CD4-positive, CD25-positive, alpha-beta regulatory T cell (primary cell): ENCODE measurements at places on chromosomes 1 and 21.
A peak's percentile ranks its signal among the peaks of the same experiment; 100 is the strongest.

DNA sequence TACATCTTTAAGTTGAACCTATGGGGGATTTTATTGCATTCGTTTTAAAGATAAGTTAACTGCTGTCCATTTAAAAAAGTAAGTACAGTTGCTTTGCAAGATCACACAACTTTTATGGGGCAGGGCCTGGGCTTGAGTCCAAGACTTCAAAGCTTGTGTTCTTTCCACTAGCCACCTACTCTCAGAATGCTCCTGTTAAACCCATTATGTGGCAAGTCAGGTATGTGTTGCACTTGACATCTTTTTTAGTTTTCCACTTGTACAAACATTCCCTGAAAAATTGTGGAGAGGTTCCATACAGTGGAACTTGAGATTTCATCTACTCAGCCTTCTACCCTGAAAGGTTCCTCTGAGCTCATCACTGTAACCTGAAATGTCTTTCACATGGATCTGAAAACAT lies 235.5 kb upstream of the SGIP1 start:
- DNase-seq: no peak
- H3K27me3 ChIP-seq: no peaks in the 10 kb centered on the region
- H3K27ac ChIP-seq: no peak overlapping the region
- peaks cover 27% of the 10 kb centered on the region for H3K4me1 ChIP-seq
- H3K36me3 ChIP-seq: no peaks in the 10 kb centered on the region
- H3K4me3 ChIP-seq: no peak overlapping the region

DNA sequence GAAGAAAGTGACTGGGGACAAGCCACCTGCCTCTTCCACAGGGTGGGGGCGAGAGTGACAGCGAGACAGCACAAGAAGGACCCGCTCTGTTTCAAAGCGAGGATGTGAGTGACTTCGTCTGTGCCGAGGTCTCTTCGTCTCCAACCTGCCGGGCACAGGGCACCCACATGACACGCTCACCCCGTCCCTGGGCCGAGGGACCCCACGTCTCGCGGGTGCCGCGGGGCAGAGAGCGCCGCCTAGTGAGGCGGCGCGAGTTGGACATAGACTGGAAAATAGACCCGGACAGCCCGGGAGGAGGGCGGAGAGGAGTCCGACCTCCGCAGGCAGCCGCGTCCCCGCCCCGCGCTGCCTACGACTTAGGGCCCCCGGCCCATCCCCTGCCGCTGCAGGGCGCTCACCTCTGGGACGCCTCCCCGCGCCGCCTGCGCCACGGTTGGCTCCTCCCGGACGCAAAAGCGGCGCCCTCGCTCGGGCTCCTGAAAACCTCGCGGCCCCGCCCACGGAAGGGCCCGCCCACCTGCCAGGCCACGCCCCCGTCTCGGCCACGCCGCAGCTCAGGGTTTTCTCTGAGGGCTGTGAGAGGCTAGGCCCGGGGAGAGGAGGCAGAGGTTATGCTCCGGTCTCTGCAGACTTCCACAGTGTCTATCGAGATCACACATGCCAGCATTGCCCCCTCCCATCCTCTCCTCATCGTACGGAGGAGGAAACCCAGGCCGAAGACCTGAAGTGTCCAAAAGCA lies at the start of gene TLR5:
Gene TLR5, minus strand, starts transcription at position 454 of the 742 bp plus-strand sequence. CDS start 30,217 bp downstream, outside the sequence.
- H3K4me1 ChIP-seq: peaks cover 25% of the 10 kb centered on the region
- no peaks in the 10 kb centered on the region for H3K27me3 ChIP-seq
- DNase-seq: peak; percentile 80
- peak within 1 kb of the TSS; percentile 73 for H3K27ac ChIP-seq

- peaks cover 20% of the 10 kb centered on the region for H3K4me1 ChIP-seq
- no peak overlapping the region for H3K27ac ChIP-seq
- peaks cover 3% of the 10 kb centered on the region for H3K27me3 ChIP-seq
- no peaks in the 10 kb centered on the region for H3K36me3 ChIP-seq
- no peak for DNase-seq
- H3K4me3 ChIP-seq: no peak overlapping the region
Observed at GRCh38 chr1:22450351-22451021, 1.2 kb upstream of the ZBTB40 start.

- H3K4me3 ChIP-seq: no peak overlapping the region
- H3K4me1 ChIP-seq: no peaks in the 10 kb centered on the region
- H3K36me3 ChIP-seq: no peaks in the 10 kb centered on the region
- H3K27ac ChIP-seq: no peak overlapping the region
- no peak for DNase-seq
Observed at GRCh38 chr1:58611861-58612385, 34.9 kb upstream of the TACSTD2 start.

DNA sequence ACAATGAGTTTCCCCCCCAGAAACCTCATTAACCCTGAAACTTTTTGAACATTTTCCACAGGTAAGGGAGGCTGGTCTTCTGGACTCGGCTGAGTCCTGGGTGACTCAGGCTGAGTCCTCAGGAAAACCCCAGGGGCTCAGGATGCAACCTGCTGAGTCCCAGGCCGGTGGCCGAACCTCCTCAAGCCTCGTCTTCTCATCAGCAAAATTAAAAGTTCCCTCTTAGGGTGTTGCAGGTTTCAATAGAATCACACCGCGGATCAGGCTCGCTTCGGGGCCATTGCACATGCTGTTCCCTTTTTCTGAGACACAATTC lies 35.0 kb upstream of the GRHL3 start:
- H3K4me1 ChIP-seq: no peaks in the 10 kb centered on the region
- H3K4me3 ChIP-seq: no peak overlapping the region
- no peaks in the 10 kb centered on the region for H3K27me3 ChIP-seq
- DNase-seq: no peak
- no peak overlapping the region for H3K27ac ChIP-seq

- H3K27me3 ChIP-seq: no peaks in the 10 kb centered on the region
- no peak for DNase-seq
- peaks cover 15% of the 10 kb centered on the region for H3K4me1 ChIP-seq
Observed at GRCh38 chr1:229342656-229343569, at the start of gene CCSAP. Gene CCSAP, minus strand, starts transcription at chr1:229343047. Its CDS starts 582 bp downstream, at chr1:229342465.

- DNase-seq: no peak
- no peak overlapping the region for H3K27ac ChIP-seq
- no peaks in the 10 kb centered on the region for H3K27me3 ChIP-seq
- no peak overlapping the region for H3K4me3 ChIP-seq
- H3K4me1 ChIP-seq: no peaks in the 10 kb centered on the region
Observed at GRCh38 chr1:168320149-168320548, 39.5 kb downstream of the TBX19 start.

DNA sequence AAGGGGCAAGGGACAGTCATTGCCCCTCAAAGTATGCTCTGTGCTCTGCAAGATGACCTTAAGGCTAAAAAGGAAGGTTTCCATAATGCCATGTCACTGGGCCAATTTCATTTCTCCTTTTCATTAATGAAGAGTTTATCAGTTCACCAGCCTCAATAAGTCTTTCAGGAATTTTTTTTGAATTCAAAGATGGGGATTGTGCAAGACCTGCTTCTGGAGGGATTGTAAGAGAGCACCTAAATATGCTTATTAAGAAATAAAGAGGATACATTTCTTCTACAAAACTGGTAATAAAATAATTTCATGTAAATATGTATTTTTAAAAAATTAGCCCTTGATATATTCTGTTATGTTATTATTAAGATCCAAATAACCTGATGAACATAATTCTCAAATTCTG lies 86.8 kb upstream of the RGS4 start:
- H3K4me3 ChIP-seq: no peak overlapping the region
- no peak overlapping the region for H3K27ac ChIP-seq
- H3K4me1 ChIP-seq: no peaks in the 10 kb centered on the region
- DNase-seq: no peak
- peaks cover 2% of the 10 kb centered on the region for H3K27me3 ChIP-seq

GRCh38 chr1:1074631-1075147 lies 583 bp upstream of the RNF223 start:
- H3K36me3 ChIP-seq: no peaks in the 10 kb centered on the region
- no peak overlapping the region for H3K4me3 ChIP-seq
- H3K27ac ChIP-seq: no peak overlapping the region
- peaks cover 10% of the 10 kb centered on the region for H3K4me1 ChIP-seq
- no peaks in the 10 kb centered on the region for H3K27me3 ChIP-seq
- DNase-seq: no peak

GRCh38 chr1:208222376-208223126 lies 21.6 kb downstream of the PLXNA2 start:
- no peak overlapping the region for H3K27ac ChIP-seq
- no peaks in the 10 kb centered on the region for H3K4me1 ChIP-seq
- H3K4me3 ChIP-seq: no peak overlapping the region
- no peak for DNase-seq
- H3K36me3 ChIP-seq: no peaks in the 10 kb centered on the region

GRCh38 chr1:221334062-221334461 lies 407.8 kb downstream of the DUSP10 start:
- no peaks in the 10 kb centered on the region for H3K4me1 ChIP-seq
- H3K27ac ChIP-seq: no peak overlapping the region
- no peaks in the 10 kb centered on the region for H3K27me3 ChIP-seq
- no peaks in the 10 kb centered on the region for H3K36me3 ChIP-seq
- DNase-seq: no peak

DNA sequence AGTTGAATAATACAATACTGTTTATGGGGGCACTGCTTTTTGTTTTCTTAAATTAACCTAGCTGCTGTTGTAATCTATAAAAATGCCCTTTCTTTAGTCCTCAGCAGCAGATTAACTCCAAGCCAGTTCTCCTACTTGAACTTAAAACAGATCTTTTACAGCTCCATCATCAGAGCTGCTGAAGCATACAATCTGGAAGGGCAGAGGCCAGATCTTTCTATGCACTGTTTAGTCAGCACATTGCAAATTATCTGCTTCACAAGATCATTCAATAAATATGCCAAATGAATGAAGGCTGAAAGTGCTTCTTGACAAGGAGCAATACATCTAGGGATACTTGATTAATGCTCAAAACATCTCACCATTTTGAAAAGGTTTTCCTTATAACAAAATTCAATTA lies 115.8 kb downstream of the PLPPR5 start:
- DNase-seq: no peak
- H3K27me3 ChIP-seq: no peaks in the 10 kb centered on the region
- no peak overlapping the region for H3K27ac ChIP-seq
- H3K36me3 ChIP-seq: no peaks in the 10 kb centered on the region

- H3K27me3 ChIP-seq: peaks cover 6% of the 10 kb centered on the region
- H3K36me3 ChIP-seq: no peaks in the 10 kb centered on the region
- no peaks in the 10 kb centered on the region for H3K4me1 ChIP-seq
- no peak overlapping the region for H3K4me3 ChIP-seq
Observed at GRCh38 chr1:199264283-199264682, 625.4 kb downstream of the PTPRC start.

DNA sequence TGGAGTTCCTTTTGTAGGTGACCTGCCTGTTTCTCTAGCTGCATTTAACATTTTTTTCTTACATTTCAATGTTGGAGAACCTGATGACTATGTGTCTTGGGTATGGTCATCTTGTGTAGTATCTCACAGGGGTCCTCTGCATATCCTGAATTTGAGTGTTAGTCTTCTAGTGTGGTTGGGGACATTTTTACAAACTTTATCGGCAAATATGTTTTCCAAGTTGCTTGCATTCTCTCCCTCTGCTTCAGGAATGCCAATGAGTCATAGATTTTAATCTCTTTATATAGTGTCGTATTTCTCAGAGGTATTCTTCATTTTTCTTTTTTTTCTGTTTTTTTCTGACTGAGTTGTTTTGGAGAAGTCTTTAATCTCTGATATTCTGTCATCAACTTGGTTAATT lies 684.0 kb downstream of the NCAM2 start:
- H3K36me3 ChIP-seq: no peaks in the 10 kb centered on the region
- H3K4me1 ChIP-seq: no peaks in the 10 kb centered on the region

DNA sequence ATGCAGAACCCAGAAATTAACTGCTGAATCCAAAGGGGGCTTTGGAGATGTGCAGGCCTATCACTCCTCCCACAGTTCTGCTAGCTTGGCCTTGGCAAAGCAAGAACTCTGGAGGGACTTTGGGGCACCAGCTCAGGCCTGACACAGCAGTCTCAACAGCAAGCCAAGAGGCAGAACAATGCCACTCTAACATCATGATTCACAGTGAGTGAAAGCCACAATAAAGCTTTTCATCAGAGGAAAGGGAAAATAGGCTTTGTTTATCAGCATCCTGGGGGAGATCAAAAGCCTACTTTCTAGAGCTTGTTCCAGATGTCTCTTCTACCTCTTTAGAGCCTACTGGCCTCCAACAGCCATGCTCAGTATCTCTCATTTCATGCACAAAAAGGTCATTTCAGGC lies 283.4 kb downstream of the KCNH1 start:
- no peak overlapping the region for H3K4me3 ChIP-seq
- no peaks in the 10 kb centered on the region for H3K4me1 ChIP-seq
- no peak overlapping the region for H3K27ac ChIP-seq
- H3K36me3 ChIP-seq: no peaks in the 10 kb centered on the region

DNA sequence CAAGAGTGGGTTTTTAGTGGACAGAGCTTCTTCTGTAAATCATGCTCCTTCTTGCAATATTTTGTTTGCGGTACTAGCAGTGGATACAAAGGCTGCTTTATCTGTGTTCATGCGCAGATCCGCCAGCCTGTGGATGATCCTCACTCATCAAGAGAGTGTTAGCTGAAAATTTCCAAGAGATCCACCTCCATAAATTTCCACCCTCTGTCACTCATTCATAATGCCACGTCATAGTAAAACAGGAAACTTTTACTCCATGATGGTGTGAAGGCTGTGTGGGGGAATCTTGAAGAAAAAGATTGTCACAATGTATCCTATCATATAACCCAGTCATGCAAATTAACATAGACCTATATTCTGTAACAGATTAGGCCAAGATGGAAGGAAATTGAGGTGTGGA lies 4.4 kb upstream of the MAPKAPK2 start:
- H3K4me3 ChIP-seq: no peak overlapping the region
- no peak for DNase-seq
- no peaks in the 10 kb centered on the region for H3K27me3 ChIP-seq
- H3K4me1 ChIP-seq: peaks cover 13% of the 10 kb centered on the region
- H3K27ac ChIP-seq: no peak overlapping the region

DNA sequence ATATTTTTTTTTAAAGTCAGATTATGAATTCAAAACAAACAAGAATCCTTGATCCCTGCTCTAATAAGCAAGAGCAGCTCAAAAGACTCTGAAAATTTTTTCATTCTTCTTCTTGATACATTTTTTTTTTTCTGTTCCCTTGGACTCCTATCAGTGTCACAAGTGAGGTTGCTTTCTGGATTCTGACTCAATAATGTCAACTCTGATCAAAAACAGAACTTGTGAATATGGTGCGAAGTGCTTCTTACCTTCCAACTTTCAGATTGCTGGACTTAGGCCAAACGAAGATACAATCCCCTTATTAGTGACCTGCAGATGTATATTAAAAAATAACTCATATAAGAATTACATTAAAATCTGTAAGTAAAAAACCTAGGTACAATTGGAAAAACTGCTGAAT lies 136.1 kb downstream of the GPATCH2 start:
- H3K4me1 ChIP-seq: no peaks in the 10 kb centered on the region
- no peak for DNase-seq
- no peaks in the 10 kb centered on the region for H3K27me3 ChIP-seq

DNA sequence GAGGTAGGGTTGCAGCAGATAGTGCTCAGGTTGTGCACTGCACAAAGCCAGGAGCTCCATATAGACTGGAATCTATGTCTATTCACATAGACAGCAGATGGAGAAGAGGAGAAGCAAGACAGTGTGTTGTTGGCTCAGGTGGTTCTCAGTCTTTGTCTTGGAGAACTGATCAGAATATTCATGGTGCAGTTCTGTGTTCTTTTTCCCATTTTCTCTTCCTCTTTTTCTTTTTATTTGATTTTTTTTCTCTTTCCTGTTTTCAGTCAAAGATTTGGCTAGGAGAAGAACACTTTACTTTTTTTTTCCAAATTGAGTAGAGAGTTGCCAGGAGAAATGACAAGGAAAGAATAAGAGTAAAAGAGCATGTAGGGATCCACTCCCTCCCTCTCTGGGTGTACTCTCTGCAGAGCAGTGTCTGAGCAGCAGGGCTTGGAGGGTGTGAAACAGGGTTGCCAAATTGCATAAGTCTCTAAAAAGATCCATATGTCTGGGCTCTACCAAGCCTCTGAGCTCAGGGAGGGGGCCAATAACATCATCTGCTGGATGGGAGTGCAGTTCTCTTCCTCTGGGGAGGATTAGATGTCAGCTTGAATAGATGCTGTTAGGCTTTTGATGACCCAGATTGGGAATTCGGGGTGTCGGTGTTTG lies 8.7 kb upstream of the CD34 start:
- no peak overlapping the region for H3K27ac ChIP-seq
- H3K27me3 ChIP-seq: peaks cover 31% of the 10 kb centered on the region
- no peak overlapping the region for H3K4me3 ChIP-seq
- DNase-seq: no peak
